ENCODE measurements at places on chromosomes 1 and 21. TPM values are rescaled to one million over a fixed set of nuclear protein-coding genes. Genes with fewer than 3 reads are reported as not detected.

IL24 gene
- 0.12 TPM for total RNA-seq

RABIF gene
- 12.3 TPM for total RNA-seq

PIGK gene
- 12.1 TPM for total RNA-seq

SPRR4 gene
- not detected for total RNA-seq

MROH9 gene
- total RNA-seq, result not detected

AMY1B gene
- total RNA-seq, result not detected

CELA3B gene
- total RNA-seq, result not detected

MMP23B gene
- 0.92 TPM for total RNA-seq

SLC25A34 gene
- total RNA-seq, result 0.68 TPM

LEMD1 gene
- 6.1 TPM for total RNA-seq

MTARC1 gene
- 6.1 TPM for total RNA-seq

ZRANB2 gene
- total RNA-seq, result 30.7 TPM

CACHD1 gene
- 2.8 TPM for total RNA-seq

C1orf141 gene
- total RNA-seq, result not detected

BCAS2 gene
- 31.1 TPM for total RNA-seq

CAPN9 gene
- total RNA-seq, result not detected

PTAFR gene
- 7.6 TPM for total RNA-seq

FMO2 gene
- 113 TPM for total RNA-seq

GPR157 gene
- 45.3 TPM for total RNA-seq

GJA4 gene
- total RNA-seq, result 2.0 TPM

FOXD2 gene
- total RNA-seq, result 0.08 TPM

CASQ1 gene
- total RNA-seq, result 0.28 TPM

PLA2G2F gene
- 0.04 TPM for total RNA-seq

WDR77 gene
- 29.7 TPM for total RNA-seq

NHLH1 gene
- 0.08 TPM for total RNA-seq

AKT3 gene
- 4.1 TPM for total RNA-seq

HSD3B2 gene
- 0.32 TPM for total RNA-seq

OR6K3 gene
- not detected for total RNA-seq

ITLN1 gene
- total RNA-seq, result not detected

MRPL24 gene
- 67.4 TPM for total RNA-seq

OPRD1 gene
- not detected for total RNA-seq

SEMA4A gene
- total RNA-seq, result 34.6 TPM

CFAP298 gene
- total RNA-seq, result 21.9 TPM

FAM151A gene
- total RNA-seq, result not detected

FRRS1 gene
- total RNA-seq, result 30.7 TPM

FBXO44 gene
- 6.4 TPM for total RNA-seq

CHODL gene
- total RNA-seq, result 0.72 TPM

SNAPIN gene
- 32.0 TPM for total RNA-seq

SPATC1L gene
- 7.2 TPM for total RNA-seq

SIPA1L2 gene
- 36.9 TPM for total RNA-seq

TEDDM1 gene
- total RNA-seq, result not detected

CSF1 gene
- 4.6 TPM for total RNA-seq

C4BPA gene
- 0.24 TPM for total RNA-seq

ZYG11A gene
- 0.44 TPM for total RNA-seq

LCE2B gene
- total RNA-seq, result not detected

All from esophagus mucosa (tissue), 1 donor.